Epithelial cell of esophagus (primary cell): ENCODE measurements at places on chromosomes 5 and 9.

DNA sequence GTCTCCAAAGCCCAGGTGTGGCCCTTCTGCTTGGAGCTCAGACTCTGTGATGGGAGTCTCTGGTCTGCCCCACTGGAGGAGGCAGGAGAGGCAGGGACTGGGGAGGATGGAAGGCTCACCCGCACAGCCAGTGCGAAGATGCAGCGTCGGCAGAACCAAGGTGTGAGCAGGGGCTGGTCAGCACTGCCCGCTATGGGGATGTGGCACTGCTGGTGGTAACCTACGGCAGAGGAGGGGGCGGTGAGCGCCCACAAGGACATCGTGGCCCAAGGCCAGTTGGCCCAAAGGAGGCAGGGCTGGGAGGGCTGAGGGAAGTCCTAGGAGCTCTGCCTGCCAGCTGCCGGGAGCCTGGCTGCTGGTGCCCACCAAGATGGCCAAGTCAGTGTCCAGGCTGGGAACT, 7.3 kb downstream of the PHF19 start:
- no peak for DNase-seq

GRCh38 chr5:35172533-35172932, 57.8 kb downstream of the PRLR start:
- no peak for DNase-seq

GRCh38 chr5:144275329-144275728, 104.7 kb downstream of the KCTD16 start:
- DNase-seq = no peak

GRCh38 chr5:142981886-142982820, 212.0 kb downstream of the ARHGAP26 start:
- DNase-seq = peak; percentile 97

GRCh38 chr5:2779459-2779858, 28.0 kb upstream of the IRX2 start:
- DNase-seq = peak; percentile 53

DNA sequence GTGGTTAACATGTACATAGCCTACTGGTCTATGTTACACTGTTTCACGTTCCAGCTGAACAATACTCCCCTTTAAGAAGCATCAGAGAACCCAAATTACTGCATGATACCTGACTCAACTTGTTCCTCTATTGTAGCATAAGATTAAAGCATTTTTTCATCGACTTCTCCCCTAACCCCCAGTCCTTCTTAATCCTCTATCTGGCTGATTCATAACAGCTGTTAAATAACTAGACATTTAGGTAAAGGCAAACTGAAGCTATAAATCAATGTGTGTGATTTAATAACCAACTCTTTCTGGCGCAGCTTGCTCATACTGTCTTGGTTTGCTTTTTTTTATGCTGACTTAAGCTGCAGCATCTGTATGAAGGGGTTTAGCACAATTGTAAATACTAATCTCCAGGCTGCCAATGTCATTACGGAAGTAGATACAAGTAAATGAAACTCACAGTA, 94.2 kb upstream of the MTAP start:
- peak; percentile 69 for DNase-seq

DNA sequence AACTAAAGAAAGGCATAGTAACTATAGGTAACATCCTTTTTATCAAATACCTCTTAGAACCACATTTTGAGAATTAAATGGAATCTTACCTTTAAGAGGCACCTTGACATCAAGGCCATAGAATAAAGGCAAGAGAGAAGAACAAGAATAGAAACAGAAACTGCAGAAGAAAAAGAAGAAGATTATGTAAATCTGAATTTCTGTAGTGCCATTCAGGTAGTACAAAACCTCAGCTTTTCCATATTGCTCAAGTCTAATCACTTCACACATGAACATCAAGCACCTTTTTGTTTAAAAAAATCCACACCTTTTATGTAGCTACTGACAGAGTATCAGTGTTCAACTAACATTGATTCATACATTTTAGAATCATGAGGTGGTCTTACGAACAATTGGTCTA, 91.8 kb upstream of the DPYSL3 start:
- no peak for DNase-seq

DNA sequence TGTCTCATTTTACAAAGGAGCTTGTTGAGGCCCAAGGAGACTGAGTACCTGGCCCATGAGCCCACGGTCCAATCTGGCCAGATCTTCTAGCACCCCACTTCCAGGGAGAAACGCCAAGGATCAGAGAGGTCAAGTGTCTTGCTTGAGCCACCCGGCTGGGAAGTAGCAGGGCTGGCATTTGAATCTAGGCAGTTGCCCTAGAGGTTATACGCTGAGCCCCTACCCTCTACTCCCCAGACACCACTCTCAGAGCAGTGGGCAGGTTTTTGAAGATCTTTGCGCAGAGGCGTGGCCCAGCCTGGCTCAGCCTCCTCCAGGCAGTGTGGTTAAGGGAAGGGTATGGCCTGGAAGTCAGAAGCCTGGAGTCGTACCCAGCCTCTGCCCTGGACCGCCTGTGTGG, 5.8 kb upstream of the NUP214 start:
- no peak for DNase-seq

- peak; percentile 26 for DNase-seq
Measured at GRCh38 chr5:31492869-31493268, 39.0 kb downstream of the DROSHA start.

DNA sequence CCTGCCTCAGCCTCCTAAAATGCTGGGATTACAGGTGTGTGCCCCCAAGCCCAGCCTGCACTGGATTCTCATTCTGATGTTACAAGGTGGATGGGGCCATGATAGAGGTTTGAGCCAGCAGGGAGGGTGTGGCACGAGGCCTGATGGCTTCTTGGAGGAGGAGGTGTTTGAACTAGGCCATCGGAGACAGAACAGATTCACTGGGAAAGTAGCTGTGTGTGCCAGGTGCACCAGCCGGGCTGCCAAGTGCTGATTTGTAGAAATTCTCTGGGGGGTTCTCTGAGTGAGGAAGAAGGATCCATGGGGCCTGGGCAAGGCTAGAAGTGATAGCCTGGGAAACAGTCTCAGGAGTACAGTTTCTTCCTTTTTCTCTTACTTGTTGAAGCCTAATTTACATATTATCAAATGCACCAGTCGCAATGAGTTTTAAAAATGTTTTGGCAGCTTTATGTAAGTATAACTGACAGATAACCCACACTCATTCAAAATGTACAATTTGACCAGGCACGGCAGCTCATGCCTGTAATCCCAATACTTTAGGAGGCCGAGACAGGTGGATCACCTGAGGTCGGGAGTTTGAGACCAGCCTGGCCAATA, 31.1 kb upstream of the STXBP1 start:
- no peak for DNase-seq

DNA sequence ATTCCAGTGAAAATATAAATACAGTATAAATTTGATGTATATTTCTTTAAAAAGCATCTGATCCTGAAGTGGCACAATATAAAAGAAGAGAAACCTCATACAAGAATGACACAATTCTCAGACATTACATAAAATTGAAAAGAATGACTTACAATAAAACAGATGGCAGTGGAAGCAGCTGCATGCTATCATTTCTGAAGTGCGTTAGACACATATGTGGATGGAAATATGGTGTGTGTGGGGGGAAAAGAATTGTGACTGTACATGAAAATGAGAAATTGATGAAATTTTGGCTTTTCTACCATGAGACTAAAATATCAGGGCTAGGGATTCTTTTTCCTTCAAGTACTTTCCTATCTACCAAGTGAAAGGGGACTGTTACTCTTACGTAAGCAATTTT, 45.9 kb upstream of the CDH18 start:
- no peak for DNase-seq

- DNase-seq = no peak
Measured at GRCh38 chr5:161637591-161637990, 47.9 kb upstream of the GABRA6 start.

- no peak for DNase-seq
Measured at GRCh38 chr5:146643776-146644175, 127.8 kb upstream of the GPR151 start.

DNA sequence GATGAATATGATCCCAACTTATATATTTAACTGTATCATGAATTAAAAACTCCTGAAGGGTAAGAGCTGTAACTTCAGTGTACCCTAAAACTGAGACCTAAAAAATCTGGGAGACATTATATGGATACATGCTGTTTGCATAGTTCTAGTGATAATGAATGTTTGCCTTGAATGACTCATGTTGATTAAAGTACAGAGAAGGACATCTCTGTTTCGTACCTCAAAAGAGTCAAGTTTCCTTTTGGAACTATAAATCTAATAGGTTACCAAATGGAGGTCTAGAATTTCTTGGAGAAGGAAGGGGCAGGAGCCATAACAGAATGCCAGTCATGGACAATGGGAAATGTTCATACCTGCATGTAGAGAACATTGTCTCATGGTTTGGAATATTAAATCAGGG, 168.1 kb downstream of the SNCAIP start:
- peak; percentile 14 for DNase-seq

DNA sequence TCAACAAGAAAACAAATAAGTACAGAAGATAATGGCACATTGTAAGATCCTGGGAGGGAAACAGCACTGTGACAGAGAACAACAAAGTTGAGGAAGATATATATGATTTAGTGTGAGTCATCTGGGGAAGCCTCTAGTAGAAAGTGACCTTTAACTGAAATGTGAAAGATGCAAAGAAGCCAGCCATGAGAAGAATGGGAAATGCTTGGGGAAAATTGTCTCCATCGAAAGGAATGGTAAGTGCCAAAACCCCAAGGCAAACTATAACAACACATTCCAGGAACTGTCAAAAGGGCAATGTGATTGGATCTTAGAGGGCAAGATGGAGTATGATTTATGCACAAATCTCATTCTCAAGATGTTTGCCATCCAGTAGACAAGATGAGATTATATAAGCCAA, 537.8 kb upstream of the BRINP1 start:
- DNase-seq = no peak
